WERI-Rb-1 (cell line): ENCODE measurements at places on chromosomes 3 and 15.

DNA sequence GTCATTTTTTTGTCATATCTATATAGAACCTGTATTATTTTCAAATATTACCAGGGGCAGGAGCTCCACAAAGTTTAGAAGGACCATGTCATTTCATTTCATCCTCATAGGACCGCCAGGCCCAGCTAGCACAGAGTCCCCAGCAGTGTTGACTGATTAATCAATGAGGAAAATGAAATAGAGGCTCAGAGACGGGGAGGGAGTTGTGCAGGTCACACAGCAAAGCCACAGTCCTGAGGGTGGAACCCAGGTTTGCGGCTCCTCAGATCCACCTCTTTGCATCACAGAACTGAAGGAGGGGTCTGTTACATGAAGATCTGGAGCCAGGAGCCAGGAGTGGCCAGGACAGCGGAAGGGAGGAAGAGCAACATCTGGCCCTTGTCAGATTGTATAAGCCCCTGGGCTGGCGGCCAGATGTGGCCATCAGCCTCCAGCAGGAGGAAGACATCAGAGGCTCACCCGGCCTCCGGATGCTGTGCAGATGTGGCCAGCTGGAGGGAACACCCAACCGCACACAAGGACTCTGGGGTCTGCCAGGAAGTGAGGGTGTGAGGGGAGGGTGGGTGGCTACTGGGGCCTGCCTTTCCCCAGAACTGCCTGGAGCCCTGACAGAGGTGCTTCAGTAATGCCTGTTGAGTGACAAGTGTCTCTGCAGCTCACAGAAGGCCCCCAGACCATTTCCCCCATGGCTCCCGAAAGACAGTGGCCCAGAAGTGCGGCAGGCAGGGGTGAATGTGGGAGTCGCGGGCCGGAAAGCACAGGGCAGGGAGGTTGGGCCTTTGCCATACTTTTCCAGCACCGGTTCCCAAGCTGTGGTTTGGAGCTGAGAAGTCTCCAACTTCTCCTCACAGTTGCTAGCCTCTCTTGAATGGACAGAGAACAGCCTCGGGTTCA, 21.3 kb downstream of the EFCC1 start:
- no peak for DNase-seq

DNA sequence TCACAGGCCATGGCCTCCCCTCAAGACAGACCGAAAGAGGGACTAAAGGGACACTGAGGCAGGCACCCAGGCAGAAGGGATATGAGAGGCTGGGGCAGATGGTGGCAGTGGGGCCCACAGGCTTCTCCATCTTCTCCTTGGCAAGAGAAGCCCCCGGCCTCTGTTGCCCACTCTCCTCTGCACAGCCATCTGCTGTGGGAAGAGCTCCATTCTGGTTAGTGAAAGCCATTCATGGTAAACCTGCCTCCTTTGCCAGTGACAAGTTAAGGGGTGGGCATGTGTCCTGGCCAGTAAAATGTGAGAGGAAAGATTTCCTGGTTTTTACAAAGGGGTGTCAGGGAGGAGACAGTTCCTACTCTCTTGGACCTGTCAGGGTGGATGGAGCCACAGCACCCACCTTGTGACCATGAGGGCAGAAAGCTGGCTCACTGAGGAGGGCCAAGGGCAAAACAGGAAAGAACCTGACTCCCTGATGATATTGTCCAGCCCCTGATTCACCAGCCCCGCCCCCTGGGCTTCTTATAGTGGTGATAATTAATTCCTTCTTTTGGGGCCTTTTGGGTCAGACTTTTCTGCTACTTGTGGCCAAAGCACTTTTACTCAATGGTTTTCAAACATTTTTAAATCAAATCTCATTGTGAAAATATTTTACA, 130.4 kb upstream of the SMAD3 start:
- DNase-seq: no peak

DNA sequence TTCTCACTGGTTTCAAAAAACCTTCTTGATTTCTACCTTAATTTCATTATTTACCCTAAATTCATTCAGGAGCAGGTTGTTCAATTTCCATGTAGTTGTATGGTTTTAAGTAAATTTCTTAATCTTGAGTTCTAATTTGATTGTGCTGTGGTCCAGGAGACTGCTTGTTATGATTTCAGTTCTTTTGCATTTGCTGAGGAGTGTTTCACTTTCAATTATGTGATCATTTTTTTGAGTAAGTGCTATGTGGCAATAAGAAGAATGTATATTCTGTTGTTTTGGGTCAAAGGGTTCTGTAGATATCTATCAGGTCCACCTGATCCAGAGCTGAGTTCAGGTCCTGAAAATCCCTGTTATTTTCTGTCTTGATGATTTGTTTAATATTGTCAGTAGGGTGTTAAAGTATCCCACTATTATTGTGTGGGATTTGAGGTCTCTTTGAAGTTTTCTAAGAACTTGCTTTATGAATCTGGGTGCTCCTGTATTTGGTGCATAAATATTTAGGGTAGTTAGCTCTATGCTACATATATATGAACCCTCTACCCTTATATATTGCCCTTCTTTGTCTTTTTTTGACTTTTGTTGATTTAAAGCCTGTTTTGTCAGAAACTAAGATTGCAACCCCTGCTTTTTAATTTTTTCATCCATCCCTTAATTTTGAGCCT, 158.4 kb upstream of the TPRG1 start:
- no peak for DNase-seq

- no peak for DNase-seq
Observed at GRCh38 chr15:82397817-82398216, 31.8 kb upstream of the GOLGA6L9 start.

DNA sequence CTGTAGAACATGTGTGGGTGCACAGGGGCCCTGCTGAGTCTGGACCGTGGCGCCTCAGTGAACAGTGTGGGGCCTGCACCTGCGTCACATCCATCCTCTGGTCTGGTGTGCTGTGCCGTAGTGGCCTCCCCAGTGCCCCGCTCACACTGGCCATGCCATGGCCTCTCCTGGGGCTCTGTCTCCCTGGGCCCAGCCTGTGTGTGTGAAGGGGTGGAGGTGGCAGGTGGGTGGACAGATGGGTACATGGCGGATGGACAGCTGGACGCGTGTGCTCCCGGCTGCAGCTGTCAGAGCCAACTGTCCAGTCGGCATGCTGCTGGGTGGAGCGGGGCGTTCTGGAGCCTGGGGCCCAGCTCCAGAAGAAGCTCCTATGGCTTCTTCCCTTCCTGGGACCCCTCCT, 17.8 kb downstream of the PLXNA1 start:
- DNase-seq: no peak

- DNase-seq: no peak
Observed at GRCh38 chr3:157369727-157370421, 66.8 kb upstream of the PTX3 start.

DNA sequence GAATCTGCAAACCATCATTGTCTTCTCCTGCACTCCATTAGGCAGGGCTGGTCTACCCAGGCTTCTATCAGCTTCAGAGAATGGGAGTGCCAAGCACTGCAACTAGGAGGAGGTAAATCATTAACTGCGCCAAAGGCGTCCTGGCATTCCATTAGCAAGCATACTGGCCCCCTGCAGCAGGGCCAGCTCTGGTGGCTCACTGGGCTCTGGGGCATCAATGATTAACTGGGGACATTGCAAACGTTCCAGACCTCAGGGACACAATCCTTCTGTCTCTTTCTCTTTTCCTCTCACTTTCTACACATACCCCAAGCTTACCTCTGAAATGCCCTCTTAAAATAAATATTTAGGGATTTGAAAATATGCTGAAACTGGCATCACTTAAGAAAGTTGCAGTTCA, 129.0 kb downstream of the MYLK start:
- DNase-seq: no peak

- no peak for DNase-seq
Observed at GRCh38 chr3:112550859-112551258, 10.9 kb downstream of the ATG3 start.

GRCh38 chr15:35557544-35557943, 11.6 kb upstream of the DPH6 start:
- DNase-seq: no peak

DNA sequence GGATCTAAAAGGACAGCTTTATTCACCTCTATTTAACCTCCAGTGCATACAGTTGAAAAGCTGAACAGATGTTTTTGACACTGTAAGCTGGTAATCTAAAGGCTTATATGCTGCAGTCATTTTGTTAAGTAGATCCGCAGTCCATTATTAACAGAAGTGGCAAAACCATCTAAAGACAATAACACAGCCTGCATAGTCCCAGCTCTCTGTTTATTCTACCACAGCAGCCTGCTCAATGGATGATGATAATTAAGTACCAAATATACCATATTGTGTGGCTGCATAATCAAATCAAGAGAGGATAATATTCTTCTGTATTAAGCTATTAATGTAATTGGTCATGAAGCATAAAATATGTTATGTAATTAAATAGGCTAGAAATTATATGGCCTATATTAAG, 207.1 kb downstream of the MEIS2 start:
- no peak for DNase-seq

- no peak for DNase-seq
Observed at GRCh38 chr15:48569591-48570302, 75.8 kb downstream of the FBN1 start.

DNA sequence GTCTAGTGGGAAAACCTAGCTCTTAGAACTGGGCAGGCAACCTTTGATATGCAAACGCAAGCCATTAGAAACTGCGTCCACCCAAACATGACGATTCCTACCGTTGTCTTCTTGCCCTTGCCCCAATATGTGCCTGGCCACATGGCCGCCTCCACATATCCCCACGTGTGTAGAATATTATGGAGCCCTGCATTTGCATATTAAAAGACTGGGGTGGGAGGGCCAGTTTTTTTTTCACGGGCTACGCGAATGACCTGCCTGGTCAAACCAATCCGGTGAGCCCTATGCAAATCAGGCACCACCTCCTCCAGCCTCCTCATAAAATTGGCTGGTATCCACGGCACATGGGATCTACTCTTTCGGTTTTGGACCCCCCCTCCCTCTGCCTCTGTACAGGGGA, 381.0 kb upstream of the RGMA start:
- DNase-seq: no peak

- no peak for DNase-seq
Observed at GRCh38 chr3:33318710-33319380, 41.6 kb downstream of the FBXL2 start.

GRCh38 chr3:23550402-23550801, 255.4 kb upstream of the UBE2E1 start:
- no peak for DNase-seq

DNA sequence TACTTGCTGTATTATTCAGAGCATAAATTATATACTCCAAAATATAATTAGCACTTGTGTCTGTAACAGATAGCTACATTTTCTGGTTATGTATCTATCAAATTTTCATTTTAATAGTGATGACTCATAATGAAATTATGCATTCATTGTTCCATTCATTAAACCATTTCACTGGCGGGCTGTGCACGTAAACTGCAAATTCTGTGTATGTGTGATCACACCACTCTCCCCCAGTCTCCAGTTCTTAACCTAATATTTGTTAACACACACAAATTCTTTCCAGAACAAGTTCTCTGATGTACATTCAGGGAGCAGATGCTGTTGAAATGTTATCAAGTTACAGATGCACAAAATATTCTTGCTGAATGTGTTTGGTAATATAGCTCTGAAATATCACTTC, 3.8 kb upstream of the KCNMB2 start:
- DNase-seq: no peak

DNA sequence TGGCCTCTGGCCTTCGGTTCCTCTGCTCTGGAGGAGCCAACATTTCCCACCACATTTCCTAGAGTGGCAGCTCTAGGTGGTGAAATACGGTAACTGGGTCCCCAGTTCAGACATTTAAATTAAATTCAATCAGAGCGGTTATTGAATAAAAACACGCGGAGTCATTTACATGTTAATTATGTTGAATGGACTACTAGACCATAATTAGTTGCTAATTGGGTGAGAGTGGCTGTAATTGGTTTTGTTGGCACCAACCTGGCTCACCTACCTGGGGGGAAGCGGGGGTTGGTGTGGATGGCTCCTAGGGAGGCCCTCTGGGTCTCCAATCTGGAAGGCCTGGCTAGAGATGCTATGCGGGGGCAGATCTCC, 12.7 kb downstream of the SEMA3F start:
- no peak for DNase-seq

DNA sequence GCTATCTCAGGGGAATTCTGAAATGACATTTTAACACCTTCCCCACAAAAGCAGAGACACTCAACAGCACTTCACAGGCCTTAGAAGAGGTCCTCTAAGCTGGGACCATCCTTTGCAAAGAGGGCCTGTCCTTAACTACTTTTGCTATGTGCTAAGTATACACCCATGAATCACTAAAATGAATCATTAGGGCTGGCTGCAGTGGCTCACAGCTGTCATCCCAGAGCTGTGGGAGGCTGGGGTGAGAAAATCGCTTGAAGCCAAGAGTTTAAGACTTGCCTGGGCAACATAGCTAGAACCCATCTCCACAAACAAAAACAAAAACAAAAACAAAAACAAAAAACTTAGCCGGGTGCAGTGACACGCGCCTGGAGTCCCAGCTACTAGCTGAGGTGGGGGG, 53.9 kb upstream of the MELTF start:
- no peak for DNase-seq

DNA sequence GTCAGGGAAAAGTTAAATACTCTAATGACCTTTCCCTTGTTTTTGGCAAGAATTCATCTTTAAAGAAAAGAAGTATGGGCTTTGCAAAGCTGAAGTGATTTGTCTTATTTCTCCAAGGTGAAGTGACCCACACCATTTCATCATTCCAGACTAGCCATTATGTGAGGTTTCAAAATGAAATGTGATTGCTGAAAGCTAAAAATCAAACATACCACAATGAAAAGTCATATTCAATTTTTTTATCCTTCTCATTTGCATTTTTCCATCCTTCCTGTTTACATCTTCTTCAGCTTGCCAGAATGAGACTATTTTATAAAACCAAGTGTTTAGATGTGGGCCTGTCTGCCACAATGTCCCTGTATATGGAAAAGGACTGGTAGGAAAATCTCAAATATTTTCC, 142.3 kb upstream of the STRIT1 start:
- DNase-seq: no peak

DNA sequence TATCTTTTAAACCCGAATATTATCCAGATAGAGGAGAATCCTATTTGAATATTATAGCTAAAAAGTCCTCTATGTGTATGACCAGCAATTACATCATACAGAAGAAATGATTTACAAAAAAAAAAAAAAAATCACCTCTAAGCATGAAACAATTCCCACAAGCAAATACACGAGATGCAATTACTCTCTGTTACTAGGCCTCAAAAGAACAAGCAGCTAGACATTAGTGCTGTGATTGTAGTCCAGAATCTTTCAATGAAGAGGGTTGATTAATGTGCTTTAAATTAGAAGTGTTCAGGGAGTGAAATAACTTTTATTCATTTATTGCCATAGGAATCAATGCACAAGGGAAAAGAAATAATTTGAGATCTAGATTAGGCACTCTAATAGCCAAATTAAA, 1379.5 kb upstream of the GBE1 start:
- no peak for DNase-seq

- DNase-seq: no peak
Observed at GRCh38 chr15:67813104-67813634, 12.1 kb upstream of the SKOR1 start.

- peak; percentile 92 for DNase-seq
Observed at GRCh38 chr15:90934949-90935751, at the start of gene UNC45A. Gene UNC45A (plus strand): TSS chr15:90935285. CDS start chr15:90935325, 40 bp downstream.

GRCh38 chr3:139261754-139262586, 81.8 kb upstream of the MRPS22 start:
- no peak for DNase-seq

GRCh38 chr3:140545756-140546155, 132.1 kb upstream of the TRIM42 start:
- DNase-seq: no peak

GRCh38 chr3:174223042-174223441, 636.1 kb upstream of the NAALADL2 start:
- no peak for DNase-seq

- no peak for DNase-seq
Observed at GRCh38 chr3:170383567-170383966, 26.1 kb downstream of the SKIL start.

- no peak for DNase-seq
Observed at GRCh38 chr15:69652751-69653305, 200.2 kb downstream of the RPLP1 start.
